Germinal center (tissue), 1 donor: ENCODE measurements at places on chromosomes 5 and 9.
A peak's percentile ranks its signal among the peaks of the same experiment; 100 is the strongest.

DNA sequence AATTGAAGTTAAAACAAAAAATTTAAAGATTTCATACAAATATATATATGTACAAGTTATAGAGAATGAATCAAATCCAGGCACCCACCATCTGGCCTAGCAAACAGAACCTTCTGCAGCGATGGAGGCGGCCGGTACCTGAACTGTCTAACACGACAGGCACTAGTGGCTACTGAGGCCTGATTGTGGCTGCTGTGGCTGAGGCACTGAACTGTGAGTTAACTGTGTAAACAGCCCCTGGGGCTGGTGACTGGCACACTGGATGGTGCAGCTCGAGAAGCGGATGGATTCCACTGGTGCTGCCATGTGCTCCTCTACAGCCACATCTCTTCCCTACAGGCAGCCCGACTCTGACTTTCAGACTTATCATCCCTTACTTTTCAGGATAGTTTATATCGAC is 82.4 kb downstream of the RAPGEF1 start:
- DNase-seq = peak; percentile 51

- no peak for DNase-seq
These were observed 57.9 kb downstream of the ARHGAP26 start for GRCh38 chr5:142827934-142828576.

- DNase-seq = no peak
These were observed 8.9 kb downstream of the PRRT1B start for GRCh38 chr9:131554087-131554842.

GRCh38 chr9:10112798-10113197 is 500.0 kb downstream of the PTPRD start:
- no peak for DNase-seq

GRCh38 chr5:135138116-135138850 is 104.3 kb upstream of the PITX1 start:
- DNase-seq = no peak

DNA sequence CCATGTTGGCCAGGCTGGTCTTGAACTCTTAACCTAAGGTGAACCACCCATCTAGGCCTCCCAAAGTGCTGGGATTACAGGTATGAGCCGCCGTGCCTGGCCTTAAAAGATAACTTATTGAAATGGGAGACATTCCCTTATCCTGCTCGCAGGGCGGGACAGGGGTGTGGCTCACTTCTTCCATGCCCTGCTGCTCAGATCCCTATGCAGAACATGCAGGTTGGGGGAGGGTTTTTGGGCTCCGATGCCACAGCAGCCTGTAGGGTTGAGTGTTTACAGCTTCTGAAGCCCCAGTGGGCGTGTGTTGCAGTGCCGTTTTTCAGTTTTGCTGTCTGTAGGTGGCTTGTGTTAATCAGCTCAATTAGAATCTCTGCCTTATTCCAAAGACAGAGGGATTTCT is 108.0 kb upstream of the BRINP1 start:
- no peak for DNase-seq

GRCh38 chr5:74290634-74291241 is 349.8 kb downstream of the ENC1 start:
- no peak for DNase-seq

- no peak for DNase-seq
These were observed 17.1 kb downstream of the TMEM8B start for GRCh38 chr9:35845824-35846771.

DNA sequence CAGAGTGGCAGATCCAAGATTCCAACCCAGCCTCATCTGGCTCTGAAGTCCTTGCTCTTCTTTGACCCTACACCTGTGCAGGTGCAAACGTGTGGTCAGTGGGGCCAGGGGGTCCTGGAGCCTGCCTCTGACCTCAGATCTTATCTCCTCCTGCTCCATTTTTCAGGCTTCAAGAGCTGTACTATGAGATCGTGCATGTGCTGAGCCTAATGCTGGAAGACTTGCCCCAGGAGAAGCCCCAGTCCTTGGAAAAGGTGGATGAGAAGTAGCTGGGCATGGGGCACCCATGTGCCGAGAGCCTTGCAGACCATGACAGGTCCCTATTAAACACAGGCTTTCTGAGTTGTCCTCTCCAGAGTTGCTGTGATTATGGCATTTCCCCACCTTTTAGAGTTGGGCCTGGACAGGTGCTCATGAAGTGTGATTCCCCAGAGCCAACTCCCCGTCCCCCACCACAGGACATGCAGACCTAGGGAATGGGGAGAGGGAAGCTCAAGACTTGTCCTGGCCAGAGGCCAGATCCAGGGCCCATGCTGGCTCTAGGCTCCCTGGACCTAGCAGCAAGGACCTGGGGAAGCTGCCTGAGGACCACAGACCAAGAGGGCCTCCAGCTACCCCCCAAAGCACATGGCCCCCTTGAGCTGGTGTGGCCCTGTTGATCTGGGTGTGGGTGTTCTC is 22.5 kb downstream of the PITX1 start:
- DNase-seq = no peak

DNA sequence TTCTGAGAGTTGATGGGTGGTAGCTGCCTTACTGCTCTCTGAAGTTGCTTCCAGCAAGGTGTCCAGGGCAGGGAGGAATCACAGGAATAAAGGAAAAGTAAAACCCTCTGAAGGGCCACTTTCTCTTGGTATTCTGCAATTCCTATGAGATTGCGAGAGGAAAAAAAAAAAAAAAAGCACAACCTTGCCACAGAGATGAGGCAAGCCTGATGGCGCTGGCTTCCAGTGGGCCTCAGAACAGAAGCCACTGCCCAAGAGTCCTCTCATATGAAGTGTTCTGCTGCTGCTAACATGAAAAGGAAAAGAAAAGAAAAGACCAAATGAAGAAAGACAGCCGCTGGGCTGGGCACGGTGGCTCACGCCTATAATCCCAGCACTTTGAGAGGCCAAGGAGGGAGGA is 80.8 kb upstream of the IL17B start:
- no peak for DNase-seq

DNA sequence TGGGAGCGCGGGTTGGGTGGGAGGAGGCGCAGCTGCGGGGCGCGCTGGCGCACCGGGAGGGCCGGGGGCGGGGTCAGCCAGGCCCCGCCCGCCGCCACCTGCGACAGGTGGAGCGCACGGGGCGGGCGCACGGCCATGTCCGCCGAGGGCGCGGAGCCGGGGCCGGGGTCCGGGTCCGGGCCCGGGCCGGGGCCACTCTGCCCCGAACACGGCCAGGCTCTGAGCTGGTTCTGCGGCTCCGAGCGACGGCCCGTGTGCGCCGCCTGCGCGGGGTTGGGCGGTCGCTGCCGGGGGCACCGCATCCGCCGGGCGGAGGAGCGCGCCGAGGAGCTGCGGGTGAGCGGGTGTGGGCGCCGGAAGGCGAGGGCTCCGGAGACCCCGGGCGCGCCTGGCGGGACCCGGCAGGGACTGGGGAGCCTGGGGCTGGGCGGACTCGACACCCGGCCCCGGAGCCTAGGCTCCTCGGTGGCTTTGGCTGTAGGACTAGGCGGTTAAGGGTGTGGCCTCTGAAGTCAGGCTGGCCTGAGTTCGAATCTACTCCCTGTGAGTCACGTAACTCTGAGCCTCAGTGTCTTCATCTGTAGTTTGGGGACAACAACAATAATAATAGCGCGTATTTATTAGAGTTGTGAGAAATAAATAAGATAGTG is at the start of gene BSPRY:
Gene BSPRY, plus strand, starts transcription at position 97 of the 650 bp plus-strand sequence. Its CDS starts 39 bp downstream, at position 136.
- peak; percentile 58 for DNase-seq

GRCh38 chr5:122730037-122730436 is 44.8 kb upstream of the SNX2 start:
- DNase-seq = no peak

GRCh38 chr5:75009556-75010345 is 42.6 kb downstream of the GCNT4 start:
- DNase-seq = no peak

GRCh38 chr5:120703918-120704587 is 240.0 kb downstream of the PRR16 start:
- no peak for DNase-seq

- no peak for DNase-seq
These were observed 104.6 kb downstream of the MSX2 start for GRCh38 chr5:174828804-174829510.

DNA sequence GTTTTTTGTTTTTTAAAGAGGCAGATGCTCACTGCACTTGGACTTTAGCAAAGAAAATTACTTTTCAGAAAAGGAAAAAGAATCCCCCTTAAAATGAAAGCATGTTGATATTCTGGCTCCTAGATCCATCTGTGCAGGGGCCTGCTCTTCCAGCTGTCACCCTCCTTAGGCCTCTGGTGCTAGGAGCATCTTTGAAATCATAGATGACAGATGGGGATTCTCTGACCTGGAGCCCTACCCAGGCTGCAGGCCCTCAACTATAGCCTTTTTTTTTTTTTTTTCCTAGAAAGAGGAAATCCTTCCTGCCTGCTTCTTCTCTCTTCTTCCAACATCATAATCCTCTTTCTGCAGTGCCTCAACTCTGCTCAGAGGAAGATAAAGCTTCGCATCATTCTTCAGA is 16.3 kb upstream of the DCP2 start:
- no peak for DNase-seq

DNA sequence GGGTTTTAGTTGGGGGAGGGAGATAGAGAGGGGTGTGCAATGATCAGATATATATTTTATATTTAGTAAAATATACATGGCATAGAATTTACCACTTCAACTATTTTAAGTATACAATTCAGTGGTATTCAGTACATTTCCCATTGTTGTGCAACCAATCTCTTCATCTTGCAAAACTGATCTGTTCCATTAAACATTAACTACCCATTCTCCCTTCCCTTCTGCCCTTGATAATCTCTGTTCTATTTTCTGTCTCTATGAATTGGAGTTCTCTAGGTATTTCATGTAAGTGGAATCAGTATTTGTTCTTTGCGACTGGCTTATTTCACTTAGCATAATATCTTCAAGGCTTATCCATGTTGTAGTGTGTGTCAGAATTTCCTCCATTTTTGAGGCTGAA is 38.6 kb downstream of the TGFBI start:
- no peak for DNase-seq

DNA sequence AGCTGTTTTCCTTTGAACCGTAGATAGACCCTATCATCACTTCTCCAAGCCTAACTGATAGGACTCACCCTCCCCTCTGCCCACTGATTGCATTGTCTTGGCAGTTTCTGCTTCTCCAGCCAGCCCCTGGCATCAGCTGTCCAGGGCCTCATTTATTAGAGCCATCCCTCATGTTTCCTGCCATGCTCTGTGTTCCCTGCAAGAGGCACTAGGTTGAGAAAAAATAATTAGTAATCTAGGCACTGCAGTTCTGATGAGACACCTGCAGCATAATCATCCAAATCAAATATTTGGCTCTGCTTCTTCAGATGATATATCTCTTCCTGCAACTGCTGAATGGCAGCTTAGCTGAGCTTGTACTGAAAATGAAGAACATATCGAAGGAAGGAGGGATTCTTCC is 303.0 kb upstream of the TLE4 start:
- no peak for DNase-seq

- no peak for DNase-seq
These were observed 4.0 kb downstream of the GFI1B start for GRCh38 chr9:132982458-132982857.

GRCh38 chr9:93910598-93910997 is 44.6 kb downstream of the BARX1 start:
- no peak for DNase-seq

DNA sequence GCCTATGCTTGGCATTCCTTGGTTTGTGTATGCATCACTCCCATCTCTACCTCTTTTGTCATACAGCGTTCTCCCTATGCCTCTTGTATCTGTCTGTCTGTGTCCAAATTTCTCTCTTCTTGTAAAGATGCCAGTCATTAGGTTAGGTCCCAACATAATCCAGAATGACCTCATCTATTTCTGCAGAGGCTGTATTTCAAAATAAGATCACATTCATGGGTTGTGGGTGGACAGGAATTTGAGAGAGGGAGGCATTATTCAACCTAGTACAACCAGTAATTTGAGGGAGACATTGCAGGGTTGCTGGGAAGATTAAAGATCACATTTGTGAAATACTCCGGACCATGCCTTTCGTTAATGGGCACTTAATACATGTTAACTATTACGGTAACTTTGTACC is 155.0 kb downstream of the MAN2A1 start:
- no peak for DNase-seq

DNA sequence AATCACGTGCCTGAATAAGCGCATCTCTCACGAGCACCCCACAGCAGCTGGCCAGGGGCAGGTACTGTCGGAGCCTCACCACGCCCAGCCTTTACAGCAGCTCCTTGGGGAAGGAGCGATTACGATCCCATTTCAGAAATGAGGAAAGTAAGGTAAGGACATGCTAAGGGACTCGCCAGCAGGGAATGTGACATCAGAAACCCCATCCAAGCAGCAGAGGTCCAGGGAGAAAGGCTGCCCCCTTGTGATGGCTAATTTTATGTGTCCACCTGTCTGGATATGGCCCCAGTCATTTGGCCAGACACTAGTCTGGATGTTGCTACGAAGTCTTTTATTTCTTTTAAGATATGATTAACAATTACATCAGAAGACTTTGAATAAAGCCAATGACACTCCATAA is 77.3 kb downstream of the UBE2QL1 start:
- no peak for DNase-seq

DNA sequence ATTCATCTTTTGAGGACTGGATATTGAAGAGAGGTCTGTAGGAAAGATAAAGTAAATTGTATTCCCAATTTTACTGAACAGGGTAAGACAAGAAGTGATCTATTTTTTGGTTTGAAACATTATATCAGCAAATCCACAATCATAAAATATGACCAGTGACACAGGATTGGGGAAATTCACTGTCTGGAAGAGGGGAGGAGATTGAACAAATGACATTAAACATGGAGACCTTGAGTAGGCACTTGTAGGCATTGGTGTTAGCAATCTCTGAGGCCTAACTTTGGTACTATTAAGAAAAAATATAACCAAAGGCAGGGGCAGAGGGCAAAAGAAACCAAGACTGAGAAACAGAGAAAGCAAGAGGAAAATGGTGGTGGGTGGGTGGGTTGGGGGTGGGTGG is 132.6 kb upstream of the TMEM161B start:
- no peak for DNase-seq

DNA sequence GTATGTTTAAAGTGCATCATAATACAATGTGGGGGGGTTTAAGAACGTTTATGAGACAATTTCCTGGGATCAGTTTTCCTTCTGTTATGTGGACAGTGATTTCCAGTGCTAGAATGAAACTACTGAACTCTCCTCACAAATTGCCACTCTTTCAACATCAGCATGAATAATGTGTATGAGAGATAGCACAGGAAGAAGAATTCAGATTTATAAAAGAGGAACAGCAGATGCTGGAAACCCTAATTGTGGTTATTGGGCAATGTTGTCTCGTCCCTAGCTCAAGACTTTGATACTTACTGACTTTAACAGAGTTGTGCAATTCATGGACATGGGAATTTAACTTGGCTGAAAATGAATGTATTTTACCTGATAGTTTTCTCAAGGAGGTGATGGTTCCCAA is 410.8 kb upstream of the MEF2C start:
- no peak for DNase-seq

DNA sequence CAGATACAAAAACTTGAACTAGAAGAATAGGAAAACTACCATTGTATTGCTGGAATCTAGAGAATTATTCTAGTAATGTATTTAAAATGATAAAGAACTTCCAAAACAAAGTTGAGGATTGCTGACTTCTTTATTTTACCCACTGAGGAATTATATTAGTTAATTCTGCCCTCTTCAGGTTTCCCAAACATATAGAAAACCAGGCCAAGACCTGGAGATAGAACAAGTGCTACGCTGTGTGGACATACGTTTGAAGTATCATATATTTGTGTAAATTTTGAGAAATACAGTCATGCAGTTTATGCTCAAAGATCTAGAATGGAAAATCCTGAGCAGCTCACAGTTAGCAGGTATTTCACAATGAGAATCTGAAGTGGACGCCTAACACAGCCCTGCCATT is 162.3 kb upstream of the CYLC2 start:
- DNase-seq = no peak

- DNase-seq = no peak
These were observed 102.6 kb downstream of the DAB2IP start for GRCh38 chr9:121753802-121754654.

- DNase-seq = no peak
These were observed 7.9 kb upstream of the NINJ1 start for GRCh38 chr9:93141771-93142483.
